Hematopoietic multipotent progenitor cell treated with erythropoietin and hydrocortisone succinate and interleukin-3 and kit ligand, for 4 days (in vitro differentiated cells): ENCODE measurements at places on chromosomes 7 and 10.

DNA sequence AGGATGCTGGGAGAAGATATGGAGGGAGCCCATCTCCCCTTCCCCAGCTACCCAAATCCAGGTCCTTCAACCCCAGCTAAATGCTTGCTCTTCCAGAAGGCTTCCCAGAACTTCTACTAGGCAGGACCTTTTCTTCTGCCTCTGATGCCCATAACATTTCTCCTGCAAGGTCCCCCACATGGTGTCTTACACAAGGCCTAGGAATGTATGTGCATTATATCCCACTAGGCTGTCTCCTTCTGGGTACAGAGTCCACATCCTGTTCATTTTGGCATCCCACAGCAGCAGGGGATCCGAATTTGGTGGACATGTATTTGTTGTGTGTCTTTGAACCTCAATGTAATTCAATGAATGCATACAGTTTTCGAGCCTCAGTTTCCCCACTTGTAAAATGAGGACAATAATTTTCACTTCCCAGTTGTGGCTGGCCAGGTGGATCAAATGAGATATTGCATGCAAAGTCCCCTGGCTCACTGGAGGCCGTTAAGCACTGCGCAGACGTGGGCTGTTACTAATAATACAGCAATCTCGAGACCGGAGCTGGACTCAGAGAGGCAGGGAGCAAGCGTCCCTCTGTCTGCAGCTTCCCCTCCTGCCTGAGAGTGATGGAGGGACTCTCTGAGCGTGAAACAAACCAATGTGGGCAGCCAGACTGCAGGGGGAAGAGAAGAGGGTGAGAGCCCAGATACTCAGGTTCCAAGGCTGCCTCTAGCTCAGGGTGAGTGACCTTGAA is 18.6 kb upstream of the YWHAG start:
- no peak for DNase-seq

DNA sequence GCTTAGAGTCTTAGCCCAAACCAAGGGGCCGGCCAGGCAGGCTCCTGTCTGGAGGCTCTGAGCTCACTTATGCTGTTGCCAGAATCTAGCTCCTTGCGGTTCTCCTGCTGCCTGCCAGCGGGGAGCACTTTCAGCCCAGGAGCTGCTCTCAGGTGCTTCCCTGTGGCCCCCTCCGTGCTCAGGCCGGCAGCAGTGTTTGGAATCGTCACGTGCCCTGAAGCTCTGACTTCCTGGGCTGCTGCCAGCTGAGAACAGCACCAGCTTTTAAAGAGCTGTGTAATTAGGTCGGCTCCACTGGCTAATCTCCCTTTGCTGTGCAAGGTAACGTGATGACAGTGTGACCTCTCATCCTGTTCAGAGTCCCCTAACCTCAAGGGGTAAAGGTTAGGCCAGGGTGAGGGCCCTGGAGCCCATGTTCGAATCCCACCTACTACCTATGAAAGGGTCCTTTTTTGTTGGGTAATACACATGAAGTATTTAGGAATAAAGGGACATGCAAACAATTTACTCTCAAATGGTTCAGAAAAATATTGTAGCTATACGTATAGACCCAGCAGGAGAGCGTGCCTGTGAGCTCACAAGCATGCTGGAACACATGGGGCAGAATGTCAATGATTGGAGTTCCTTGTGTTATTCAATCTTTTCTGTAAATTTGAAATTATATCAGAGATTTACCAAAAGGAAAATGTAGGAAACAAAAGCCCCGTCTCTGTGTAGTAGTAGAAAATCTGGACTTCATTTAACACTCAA is 16.6 kb downstream of the ZNF862 start:
- DNase-seq: no peak

GRCh38 chr10:63143987-63144386 is 10.9 kb downstream of the NRBF2 start:
- DNase-seq: no peak

- DNase-seq: no peak
Measured at GRCh38 chr7:140604760-140605159, 35.9 kb downstream of the DENND2A start.

GRCh38 chr10:82866424-82867020 is 991.5 kb downstream of the NRG3 start:
- DNase-seq: no peak

- no peak for DNase-seq
Measured at GRCh38 chr7:131222171-131222570, 105.5 kb upstream of the MKLN1 start.

- DNase-seq: peak; percentile 67
Measured at GRCh38 chr7:97064972-97065587, 40.4 kb upstream of the DLX5 start.

DNA sequence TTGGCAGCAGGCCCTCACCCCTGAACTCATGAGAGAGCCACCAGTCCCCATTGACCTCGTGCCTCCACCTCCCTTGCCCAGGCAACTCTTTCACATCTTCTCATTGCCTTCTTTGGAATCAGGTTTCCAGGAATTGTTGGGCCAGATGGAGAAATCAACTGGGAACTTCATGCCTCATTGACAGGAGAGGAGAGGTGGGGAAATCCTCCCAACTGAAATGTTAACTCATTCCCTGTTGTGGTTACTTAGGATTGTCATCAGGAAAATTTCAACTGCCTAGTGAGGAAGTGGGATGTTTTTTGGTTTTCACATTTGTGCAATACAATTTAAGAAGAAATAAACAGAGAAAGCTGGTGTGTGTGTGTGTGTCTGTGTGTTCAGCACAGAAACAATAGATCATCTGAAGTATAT is 106.6 kb upstream of the INHBA start:
- DNase-seq: no peak

DNA sequence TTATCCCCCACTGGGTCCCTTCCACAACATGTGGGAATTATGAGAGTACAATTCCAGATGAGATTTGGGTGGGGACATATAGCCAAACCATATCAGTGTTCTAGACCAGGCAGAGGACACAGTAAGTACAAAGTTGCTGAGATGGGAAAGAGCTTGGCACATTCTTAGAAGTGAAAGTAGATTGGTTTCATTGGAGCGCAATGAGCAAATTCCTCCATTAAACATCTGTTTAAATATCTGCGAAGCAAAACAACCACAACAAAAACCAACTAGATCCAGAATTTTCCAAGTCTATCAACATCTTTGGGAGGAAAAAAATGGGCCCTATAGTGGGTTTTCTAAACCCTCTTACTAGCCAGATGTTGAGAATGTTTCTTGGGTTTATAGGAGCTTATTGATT is 80.0 kb upstream of the STEAP1B start:
- DNase-seq: no peak

GRCh38 chr7:42502022-42502421 is 265.0 kb upstream of the GLI3 start:
- no peak for DNase-seq

GRCh38 chr10:101848894-101849351 is 5.3 kb upstream of the KCNIP2 start:
- DNase-seq: peak; percentile 73

DNA sequence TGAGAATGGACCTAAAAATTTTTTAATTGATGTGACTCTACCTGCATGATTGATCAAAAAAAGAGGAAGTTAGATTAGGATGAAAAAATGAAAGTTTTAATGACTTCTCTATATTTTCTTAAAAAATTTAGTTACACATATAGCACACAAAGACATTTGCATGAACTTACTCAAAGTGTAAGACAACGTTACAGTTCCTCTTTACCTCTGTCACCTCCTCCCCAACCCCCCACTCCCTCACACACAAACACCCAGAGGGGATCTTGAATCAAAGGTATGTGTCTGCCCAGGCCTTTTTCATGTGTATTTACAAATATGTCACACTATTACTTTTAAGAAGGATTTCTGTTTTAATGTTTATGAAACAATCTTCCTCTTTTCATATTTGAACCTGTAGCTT is 20.6 kb upstream of the CDCA7L start:
- DNase-seq: no peak

DNA sequence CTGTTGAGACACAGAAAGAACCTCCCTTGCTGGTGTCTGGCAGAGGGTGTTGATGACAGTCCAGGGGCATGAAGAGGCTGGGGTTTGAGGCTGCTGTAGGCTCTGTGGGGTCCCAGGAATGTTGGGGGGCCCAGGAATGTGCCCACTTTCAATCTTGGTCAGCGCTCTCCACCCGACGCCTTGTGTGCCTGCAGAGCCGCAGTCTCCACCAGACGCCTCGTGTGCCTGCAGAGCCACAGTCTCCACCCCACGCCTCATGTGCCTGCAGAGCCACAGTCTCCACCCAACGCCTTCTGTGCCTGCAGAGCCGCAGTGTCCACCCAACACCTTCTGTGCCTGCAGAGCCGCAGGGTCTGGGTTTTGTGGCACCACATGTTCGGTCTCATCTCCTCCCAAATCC is 84.0 kb downstream of the ADARB2 start:
- DNase-seq: no peak

DNA sequence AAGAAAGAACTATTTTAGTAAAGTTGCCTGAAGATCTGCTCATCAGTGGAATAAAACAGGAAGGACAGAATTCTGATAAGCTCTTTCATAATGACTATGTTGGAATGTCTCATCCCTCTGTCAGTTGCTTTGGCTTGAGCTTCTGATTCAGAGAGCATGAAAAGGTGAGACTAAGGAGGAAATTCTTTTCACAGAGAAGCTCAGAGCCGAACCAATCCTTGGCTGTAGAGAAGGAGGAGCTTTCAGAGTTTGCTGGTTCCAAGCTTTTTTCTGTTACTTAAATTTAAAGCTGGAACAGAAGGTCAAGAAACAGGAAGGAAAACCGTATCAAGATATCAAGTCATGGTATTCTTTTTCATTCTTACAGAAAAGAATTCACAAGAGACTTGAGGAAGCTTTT is 24.0 kb downstream of the GSTO2 start:
- DNase-seq: peak; percentile 21

DNA sequence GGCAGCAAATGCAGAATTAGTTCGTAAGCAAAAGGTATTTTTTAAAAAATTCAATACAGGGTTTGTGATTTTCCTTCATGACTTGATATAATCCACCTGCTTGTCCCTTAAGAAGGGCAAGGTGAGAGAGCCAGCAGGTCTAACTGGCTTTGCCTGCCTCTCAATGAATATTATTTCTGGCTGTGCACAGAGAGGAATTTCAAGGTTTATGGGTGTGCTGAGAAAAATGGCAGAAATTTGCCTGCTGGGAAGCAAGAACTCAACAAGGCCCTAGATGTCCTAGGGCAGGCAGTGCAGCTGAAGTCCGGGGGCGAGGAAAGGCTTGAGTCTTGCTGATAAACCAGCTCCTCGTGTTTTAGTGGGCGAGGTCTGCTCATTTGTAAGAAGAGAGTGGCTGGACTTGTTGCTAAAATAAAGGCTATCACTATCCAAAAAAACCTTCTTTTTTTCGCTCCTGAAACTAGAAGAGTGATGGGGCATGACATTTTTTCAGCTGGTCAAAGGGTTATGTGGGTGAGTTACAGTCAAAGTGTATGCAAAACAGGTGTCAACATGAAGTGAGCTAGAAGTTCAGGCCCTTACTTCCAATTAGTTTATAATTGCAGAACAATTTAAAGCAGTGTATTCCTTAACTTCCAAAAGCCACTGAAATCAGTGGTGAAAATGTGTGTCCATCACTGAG is 385.8 kb upstream of the KLF6 start:
- no peak for DNase-seq

DNA sequence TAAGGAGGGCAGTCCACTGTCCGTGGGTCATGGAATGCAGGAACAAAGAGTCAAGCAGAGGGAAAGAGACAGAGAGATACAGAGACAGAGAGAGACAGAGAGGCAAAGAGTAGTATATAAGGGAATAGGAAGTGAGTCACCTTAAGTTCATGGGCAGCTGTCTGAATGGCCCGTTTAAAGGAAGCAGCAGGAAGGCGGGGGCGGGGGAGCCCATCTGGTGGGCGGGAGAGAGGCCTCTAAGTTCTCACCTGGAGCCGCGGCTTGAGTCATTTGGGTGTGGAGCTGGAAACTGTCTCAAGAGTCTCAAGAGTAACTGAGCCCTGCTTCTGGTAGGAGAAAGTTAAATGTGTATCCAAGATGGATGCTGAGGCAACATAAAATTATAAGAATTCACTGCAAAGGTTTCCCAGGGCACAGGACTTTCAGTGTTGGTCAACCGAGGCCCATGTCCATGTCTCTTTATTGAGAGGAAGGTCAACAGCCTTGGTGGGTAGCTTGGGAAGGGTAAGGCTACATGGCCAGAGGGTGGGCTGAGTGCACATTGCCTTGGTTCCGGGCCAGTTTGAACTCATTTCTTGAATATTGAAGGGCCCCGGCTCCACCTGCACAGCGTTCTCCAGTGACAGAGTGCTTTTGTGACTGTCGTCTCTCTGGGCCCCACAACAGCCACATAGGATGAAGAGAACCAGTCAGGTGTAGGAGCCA is 85.5 kb upstream of the CACUL1 start:
- no peak for DNase-seq

GRCh38 chr7:5222841-5223411 is 32.9 kb downstream of the WIPI2 start:
- DNase-seq: no peak

DNA sequence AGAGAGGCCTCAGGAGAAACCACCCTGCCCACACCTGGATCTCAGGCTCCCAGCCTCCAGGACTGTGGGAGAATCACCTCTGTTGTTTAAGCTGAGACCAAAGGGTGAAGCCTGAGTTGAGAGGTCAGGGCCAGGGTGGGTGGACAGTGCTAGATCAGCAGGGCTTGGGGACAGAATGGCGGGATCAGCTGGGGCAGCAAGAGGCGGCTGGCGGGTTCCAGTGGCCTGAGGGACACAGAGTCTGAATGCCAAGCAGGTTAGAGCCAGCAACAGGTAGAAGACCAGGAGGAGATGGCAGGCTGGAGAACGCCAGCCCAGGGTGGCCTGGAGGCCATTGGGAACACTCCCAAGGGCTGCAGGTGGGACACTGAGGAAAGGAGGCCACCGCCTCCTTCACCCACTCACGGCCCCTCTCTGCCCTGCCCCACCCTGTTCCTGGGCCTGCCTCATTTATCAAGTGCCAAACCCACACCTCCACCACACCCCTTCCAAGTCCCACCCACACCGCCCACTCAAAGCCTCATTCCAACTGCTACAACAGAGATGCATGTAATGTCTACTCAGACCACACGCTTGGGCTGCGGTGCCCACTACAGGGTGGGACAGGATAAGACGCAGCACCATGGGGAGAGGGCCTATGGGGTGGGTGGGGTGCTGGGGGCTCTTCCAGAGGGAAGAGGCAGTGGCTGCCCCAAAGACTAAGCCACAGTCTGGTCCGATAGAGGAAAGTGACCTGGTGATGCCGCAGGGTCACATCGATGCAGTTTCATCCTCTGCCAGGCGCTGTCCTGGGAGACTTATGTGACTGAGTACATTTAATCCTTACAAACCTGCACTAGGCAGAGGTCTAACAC is 173.9 kb downstream of the TNS3 start:
- DNase-seq: peak; percentile 67

GRCh38 chr10:60524541-60524940 is 134.9 kb upstream of the ANK3 start:
- DNase-seq: peak; percentile 17
